ENCODE measurements at places on chromosomes 13 and 19.

GRCh38 chr19:21581646-21582240, 76.3 kb downstream of the ZNF429 start:
- no peak for DNase-seq

DNA sequence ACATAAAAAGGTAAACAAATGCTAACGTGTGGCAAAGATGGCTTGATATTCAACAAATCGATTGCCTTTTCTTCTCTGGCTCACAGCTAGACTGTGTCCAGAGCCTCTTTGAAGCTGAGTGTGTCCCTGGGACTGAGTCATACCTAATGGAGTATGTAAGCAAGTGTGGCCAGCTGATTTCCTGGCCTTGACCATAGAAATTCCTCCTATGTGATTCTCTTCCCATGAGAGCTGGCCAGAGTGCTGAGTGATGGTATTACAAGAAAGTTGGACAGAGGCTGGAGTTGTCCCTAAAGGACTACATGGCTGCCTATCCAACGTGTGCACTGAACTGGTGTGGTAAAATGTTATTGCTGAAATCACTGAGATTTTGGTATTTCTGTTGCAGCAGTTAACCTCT, 320.1 kb upstream of the SLC10A2 start:
- no peak for DNase-seq

DNA sequence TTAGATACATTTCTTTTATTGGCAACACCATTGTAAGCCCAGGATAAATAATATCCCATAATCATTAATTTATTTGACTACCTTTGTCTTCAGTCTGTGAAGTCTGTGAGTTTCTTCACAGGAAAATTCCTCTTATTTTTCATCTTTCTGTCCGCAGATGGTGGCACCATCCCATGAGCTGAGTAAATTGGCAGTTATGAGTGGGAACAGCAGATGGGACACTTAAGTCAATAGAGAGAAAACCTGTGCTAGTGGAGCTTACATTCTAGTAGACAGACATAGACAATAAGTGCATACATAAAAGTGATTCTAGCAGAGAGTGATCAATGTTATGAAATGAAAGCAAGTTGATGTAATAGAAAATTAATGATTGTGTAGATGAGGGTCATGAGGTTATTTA, 638.2 kb upstream of the MIR17HG start:
- peak; percentile 91 for DNase-seq

- DNase-seq = no peak
These were observed 47.1 kb downstream of the HSPH1 start for GRCh38 chr13:31114641-31115040.

GRCh38 chr13:31227063-31227462, 27.3 kb downstream of the B3GLCT start:
- no peak for DNase-seq

- DNase-seq = no peak
These were observed 358.6 kb downstream of the TDRD3 start for GRCh38 chr13:60755380-60756163.

GRCh38 chr19:48878196-48879024, 6.2 kb downstream of the PPP1R15A start:
- no peak for DNase-seq

- DNase-seq = no peak
These were observed 112.8 kb downstream of the NALCN start for GRCh38 chr13:101303521-101303920.

DNA sequence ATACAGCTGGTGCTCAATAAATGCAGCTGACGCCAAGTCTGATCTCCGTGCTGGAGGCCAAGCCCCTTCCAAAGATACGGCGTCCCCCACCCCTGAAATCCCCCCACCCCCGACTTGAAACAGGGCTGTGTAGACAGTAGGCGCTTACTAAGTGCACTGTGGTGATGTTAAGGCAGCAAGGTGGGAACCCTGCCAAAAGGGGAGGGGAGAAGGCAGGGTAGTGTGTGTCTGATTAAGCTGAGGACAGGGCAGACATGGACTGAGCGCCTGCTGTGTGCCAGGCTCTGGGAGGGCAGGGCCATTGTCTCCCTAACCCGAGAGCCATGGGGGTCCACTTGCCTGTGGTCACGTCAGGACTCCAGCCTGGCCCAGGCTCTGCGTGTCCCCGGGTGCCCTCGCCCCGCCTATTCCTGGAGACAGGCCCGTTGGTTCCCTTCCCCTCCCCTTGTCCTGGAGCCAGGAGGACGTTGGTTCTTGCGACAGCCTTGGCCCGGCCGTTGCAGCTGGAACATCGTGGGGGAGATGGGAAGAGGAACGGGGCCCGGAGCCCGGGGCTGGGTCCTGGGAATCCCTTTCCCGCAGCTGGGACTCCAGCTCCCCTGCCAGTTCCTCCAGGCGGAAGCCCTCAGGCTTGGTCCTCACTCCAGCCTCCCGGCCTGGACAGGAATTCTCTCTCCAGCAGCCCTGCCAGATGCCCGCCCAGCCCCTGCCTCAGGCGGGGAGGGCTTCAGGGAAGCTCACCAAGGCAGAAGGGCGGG, 1.7 kb upstream of the ELANE start:
- no peak for DNase-seq

DNA sequence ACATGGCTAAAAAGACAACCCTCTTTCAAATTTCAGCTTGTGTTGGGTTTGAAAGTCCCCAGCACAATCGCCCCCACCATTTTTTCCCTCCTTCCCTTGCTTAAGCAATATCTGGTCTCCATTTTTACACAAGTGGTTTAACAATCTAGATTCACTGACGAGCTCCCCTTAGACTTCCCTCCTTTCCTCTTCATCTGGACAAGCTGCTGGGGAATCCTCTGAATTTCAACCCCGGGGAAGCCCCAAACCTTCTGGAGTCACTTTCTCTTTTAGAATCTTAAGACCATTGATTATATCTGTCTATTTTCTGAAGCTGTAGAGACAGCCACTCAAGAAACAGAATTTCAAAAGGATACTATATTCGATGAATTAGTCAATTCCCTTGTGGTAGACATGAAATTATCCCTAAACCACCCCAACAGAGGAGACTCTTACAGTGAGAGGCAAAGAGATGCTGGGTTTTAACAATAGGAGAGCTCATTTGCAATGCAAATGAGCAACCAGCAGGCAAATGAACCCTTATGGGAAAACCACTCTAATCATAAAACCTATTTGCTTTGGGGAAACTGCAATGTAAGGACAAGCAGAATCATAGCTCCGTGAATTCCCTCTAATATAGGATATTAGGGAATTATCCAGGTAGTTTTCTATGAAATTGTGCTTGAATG, 78.9 kb downstream of the TEX26 start:
- peak; percentile 35 for DNase-seq

- no peak for DNase-seq
These were observed 774 bp downstream of the ALDH16A1 start for GRCh38 chr19:49453757-49454240.

DNA sequence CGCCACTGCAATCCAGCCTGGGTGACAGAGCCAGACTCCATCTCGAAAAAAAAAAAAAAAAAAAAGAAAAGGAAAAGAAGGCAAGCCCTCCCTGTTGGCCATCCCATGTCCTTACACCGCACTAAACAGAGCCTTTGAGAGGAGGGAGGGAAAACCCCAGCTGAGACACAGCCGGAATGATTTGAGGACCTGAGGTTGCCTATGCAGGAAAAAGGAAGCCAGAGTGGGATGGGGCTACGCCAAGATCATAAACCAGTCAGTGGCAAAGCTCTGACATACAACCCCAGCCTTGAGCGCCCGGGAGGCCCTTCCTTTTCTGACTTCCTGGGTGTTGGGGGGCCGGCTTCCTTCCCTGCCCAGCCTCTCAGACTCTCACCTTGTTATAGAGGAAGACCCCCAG, 12.5 kb upstream of the CHERP start:
- DNase-seq = no peak

DNA sequence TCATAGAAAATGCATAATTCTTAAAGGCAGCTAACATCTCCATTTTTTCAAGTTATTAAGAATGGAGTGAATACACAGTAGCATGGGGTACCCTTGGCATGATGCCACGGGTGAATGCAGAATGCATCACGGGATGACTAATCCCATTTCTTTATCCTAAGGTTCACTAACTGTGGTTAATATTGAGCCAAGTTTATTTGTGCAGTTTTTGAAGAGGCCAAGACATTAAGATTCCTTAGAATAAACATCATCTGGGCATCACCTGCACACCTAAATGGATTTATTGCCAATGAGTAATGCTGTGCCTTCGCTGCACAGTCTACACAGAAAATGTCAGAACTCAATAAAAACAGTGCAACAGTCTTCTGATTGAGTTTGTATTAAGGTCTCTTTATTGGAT, 333.1 kb downstream of the GPC6 start:
- DNase-seq = no peak

GRCh38 chr19:8441725-8442544, 2.8 kb upstream of the HNRNPM start:
- no peak for DNase-seq

- no peak for DNase-seq
These were observed 688.4 kb upstream of the GPC6 start for GRCh38 chr13:92538164-92538563.

GRCh38 chr13:49443357-49443703, 534 bp downstream of the CAB39L start:
- DNase-seq = no peak

DNA sequence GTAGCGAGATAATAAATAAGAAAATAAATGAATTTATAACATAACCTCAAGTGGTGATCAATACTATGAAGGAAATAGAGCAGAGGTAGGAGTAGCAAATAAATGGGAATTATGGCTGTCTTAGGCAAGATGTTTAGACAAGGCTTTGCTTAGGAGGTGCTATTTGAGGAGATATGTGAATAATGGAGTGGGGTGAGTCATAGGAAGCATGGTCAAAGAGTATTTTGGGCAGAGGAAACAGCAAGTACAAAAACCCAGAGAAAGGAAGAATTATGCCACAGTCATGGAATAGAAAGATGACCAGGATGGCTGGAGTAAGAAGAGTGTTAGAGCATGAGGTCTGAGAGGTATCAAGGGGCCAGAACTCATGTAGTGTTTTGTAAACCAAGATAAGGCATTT, 33.6 kb upstream of the LPAR6 start:
- no peak for DNase-seq

DNA sequence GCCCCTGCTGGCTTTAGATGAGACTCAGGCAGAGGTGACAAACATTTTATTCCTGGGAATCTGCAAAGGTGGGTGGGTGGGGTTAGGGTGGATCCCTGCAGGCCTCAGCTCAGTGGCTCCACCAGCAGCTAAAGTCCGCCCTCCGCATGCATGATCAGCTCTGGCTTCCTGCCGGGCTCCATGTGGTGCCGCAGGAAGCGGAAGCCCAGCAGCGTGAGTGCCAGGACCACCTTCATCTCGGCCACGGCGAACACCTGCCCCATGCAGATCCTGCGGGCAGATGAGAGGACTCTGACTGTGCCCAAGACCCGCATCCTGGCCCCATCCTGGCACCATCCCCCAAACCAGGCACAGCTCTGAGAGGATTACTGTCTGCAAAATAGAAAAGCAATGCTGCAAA, 26.3 kb downstream of the CYP4F2 start:
- no peak for DNase-seq

DNA sequence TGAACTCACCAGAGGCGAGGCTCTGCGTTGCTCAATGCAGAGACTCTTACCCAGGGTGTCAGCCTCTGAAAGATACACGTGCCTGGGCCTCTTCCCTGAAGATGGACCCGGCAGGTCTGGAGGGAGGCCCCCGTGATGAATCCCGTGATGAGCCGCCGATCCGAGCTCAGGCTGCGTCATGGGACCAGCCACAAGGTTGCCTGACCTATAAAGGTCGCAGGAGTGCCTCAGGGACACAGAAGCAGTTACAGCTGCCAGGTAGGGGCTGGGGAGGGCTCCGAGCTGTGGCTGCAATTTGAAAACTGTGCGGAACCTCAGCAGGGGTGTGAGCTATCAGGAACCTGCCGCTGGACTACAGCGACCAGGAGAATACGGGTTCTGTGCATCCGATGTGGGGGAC, 10.5 kb upstream of the ATP11A start:
- no peak for DNase-seq

GRCh38 chr19:48290401-48290770, 20.5 kb downstream of the ZNF114 start:
- no peak for DNase-seq

DNA sequence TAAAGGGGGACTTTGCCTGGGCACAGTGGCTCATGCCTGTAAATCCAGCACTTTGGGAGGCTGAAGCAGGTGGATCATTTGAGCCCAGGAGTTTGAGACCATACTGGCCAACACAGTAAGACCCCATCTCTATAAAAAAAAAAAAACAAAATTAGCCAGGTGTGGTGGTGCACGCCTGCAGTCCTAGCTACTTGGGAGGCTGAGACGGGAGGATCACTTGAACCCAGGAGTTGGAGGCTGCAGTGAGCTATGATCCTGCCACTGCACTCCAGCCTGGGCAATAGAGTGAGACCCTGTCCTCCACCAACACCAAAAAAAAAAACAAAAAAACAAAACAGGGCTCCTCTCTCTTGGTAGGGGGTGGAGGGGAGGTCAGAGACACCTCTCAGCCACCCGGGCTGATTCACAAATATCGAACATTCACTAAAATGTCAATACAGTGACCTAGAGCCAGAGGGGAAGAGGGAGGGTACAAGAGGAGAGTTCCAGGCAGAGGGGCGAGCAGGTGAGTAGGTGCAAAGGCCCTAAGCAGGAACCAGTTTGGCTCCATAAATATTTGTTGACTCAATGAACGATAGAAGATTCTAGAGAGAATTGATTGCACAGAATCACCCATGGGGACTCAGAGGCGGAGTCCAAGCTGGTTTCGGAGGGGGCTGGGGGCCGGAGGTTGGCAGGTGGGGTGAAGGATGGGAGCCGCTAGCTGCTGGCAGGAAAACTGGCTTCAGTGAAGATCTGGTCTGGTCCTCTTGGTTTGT, 1.0 kb upstream of the CREB3L3 start:
- no peak for DNase-seq
